NCI-H1048 (cell line): ENCODE measurements at places on chromosomes 5 and 9.

- no peak for DNase-seq
Observed at GRCh38 chr5:23157169-23157568, 304.0 kb upstream of the CDH12 start.

DNA sequence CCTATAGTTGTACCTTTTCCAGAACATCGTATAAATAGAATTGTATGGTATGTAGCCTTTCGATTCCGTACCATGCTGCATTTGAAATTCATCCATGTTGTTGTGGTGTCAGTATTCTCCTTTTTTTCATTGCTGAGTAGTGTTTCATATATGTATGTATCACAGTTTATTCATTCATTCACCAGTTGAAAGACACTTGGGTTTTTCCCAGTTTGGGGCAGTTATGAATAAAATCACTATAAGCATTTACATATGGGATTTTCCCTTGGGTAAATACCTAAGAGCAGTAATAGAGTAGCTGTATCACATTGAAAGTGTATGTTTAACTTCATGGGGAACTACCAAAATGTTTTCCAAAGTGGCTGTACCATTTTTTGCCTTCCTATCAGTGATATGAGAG, 16.1 kb upstream of the FKTN start:
- DNase-seq = no peak

GRCh38 chr5:81893961-81894360, 77.9 kb upstream of the ATG10 start:
- DNase-seq = no peak

- DNase-seq = no peak
Observed at GRCh38 chr5:99721506-99721905, 792.7 kb upstream of the CHD1 start.

DNA sequence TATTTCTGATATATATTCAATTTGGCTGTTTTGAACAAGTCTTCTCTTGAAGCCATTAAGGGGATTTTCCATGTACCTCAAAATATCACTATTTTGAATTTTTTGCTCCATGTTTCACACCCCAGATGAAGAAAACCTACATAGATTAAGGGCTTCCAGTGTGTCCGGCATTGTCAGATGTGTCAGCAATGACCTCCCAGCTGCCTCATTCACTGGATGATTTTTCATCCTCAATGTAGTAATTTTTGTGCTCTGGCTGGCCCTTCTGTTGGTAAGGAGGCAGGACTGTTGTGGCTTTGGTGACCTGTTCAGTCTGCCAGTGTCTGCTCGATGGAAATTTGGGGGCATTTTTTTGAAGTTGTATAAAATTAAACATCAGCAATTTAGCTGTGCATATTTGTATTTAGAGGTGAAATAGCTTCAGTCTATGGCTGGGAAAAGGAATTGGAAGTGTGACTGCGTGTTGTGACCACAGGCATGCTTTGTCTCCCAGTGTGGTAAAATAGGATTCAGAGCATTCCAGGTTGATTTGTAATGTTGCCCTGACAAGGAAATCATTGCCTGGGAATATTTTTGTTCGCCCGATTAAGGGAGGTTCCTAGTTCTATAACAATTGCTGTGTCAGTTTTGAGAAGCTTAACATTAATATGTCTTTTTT, 312.4 kb downstream of the ARHGEF28 start:
- DNase-seq = no peak

- no peak for DNase-seq
Observed at GRCh38 chr9:134637241-134637640, 4.4 kb upstream of the COL5A1 start.

GRCh38 chr5:59648949-59649921, 244.3 kb downstream of the PDE4D start:
- no peak for DNase-seq

DNA sequence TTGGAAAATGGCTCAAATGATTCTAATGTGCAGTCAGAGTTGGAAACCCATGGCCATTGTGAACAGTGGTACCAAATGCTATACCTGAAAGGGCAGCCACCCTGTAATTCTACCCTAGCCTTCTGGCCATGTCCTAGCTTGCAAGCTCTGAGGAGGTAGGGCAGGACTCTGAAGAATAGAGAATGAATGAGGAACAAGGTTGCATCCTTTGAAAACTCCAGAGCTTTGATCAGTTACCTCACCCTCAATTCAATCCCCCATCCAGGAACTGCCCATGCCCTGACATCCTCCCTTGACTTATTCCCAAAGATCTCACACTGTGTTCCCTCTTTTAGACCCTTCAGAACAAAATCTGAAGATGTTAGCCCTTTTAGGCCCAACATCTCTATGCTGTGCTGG, 17.8 kb upstream of the ERMP1 start:
- no peak for DNase-seq

DNA sequence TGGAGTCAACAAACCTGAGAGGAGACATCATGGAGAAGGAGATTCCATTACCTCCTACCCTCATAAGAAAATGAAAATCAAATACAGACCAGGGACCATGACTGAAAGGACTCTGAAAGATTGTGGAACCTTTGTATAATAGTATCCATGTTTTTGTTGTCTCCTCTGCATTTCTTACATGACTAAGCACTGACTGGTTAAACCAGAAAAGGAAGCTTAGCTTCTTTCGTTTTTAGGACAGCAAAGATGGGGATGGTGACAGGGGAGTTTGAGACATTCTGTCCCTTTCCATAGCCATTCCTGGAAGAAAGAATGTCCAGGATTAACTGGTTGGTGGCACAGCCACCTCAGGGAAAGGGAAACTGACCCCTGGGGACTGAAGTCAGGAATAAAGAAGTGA, 22.2 kb downstream of the ITGA1 start:
- no peak for DNase-seq

DNA sequence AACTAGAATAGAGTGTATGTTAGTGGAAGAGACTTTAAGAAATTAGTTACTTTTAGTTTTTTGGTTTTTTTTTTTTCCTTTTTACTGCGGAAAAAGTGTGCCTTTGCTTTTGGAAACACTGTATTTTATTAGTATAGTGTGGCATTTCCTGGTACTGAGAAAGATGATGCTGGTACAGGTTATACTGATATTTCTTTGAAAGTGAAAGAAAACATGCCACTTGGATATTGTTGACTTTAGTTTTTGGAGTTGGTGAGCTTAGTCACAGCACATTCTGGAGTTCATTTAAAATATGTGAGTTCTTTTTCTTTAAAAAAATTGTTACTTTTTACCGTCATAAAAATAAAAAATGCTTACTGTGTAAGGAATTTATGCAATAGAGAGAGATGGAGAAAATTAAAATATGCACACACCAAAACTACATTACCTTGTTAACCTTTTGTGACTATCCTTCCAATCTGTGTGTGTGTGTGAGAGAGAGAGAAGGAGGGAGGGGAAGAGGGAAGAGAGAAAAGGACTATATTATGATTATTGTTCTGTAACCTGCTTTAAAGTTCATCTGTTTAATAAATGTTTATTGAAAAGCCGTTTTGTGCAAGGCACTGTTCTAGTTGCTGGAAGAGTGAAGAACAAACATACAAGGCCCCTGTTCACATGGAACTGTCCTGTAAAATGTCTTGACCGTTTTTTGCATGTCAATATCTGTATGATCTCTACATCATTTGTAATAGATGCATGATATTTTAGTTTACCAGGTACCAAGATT, 1.9 kb downstream of the UGCG start:
- DNase-seq = no peak

- DNase-seq = no peak
Observed at GRCh38 chr5:73709536-73710129, 83.6 kb downstream of the ARHGEF28 start.

DNA sequence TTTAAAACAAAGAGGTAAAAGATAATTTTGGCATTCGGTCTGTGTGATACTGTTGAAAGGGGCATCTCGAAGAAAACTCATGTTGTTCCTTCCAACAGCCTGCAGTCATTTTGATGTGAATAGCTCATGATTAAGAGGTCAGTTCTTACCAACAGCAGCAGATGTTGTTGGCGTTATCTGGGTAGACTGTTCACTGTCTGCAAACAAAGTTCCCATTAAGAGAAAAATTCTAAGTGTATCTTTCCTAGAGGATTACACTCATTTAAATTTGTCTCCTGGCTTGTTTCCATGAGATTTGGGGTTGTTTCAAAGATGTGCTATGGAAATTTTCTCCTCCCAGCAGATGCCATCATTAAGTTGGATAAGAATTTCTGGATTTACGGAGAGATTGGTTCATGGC, 138.2 kb upstream of the RORB start:
- DNase-seq = peak; percentile 44

DNA sequence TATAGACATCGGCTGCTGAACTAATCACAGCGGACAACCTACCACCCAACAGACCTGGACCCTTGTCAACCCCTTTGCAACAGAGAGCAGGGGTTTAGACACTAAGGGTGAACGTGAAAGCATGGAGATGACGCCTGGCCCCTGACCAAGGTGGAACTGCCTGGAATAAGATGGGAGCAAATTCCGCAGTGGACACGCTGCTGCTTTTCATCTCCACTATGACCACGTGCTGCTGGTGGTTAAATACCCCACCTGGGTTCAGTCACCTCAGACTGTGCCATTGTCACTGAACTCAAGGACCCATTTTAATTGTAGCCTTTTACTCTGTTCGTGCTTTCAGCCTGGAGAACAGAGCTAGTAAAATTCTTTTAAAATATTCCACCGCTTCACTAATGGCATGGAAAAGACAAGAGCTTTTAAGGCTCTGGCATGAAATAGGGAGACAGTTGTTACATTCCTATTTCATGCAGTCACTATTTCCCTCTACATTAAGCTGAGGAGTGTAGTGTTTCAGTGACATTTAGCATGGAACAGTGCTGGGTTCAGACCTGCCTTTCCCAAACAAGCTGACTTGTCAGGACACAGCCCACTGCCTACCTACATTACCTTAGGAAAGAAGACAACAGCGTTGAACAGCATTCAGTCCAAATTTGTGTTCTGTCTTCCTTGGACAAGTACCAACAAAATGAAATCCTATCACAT, 96.8 kb downstream of the ANKRD18B start:
- no peak for DNase-seq

DNA sequence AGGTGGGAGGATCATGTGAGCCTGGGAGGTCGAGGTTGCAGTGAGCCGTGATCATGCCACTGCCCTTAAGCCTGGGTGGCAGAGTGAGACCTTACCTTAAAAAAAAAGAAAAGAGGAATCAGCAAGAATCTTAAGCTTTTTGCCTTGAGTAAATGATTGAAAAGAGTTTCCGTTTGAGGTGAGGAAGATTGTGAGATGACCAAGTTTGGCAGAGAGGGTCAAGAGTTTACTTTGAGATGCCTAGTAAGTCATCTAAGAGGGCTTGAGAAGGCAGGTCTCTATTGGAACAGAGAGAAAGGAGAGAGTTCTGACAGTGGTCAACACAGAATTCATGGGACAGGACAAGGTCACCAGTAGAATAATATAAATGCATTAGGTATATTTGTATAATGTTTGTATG, 572.1 kb downstream of the TLE4 start:
- DNase-seq = no peak
